Anterior cingulate cortex (tissue), 58 donors: ENCODE measurements at places on chromosomes 4 and X.

DNA sequence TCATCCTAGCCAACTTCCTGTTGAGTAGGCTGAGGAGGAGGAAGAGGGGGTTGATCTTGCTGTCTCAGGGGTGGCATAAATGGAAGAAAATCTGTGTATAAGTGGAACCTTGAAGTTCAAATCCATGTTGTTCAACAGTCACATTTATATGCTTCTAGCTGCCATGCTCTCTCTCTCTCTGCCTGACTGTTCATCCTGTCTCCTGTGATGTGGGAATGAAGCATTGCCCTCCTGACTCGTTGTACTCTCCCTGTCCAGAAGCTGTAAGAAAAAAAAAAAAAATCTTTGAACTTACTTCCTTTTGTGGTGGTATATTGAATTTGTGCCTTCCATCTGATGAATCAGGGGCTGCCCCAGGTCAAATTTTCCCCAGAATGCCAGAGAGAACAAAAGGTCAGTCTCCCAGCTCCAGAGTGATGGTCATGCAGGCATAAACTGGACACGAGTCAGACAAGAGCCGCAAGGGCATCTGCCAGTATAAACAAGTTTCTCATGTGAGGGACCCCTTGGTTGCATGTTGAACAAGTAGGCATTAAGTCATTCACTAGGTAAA, 257.0 kb downstream of the IDS start:
- DNase-seq = no peak

- no peak for DNase-seq
Measured at GRCh38 chr4:72275381-72275780, 243.6 kb downstream of the NPFFR2 start.

DNA sequence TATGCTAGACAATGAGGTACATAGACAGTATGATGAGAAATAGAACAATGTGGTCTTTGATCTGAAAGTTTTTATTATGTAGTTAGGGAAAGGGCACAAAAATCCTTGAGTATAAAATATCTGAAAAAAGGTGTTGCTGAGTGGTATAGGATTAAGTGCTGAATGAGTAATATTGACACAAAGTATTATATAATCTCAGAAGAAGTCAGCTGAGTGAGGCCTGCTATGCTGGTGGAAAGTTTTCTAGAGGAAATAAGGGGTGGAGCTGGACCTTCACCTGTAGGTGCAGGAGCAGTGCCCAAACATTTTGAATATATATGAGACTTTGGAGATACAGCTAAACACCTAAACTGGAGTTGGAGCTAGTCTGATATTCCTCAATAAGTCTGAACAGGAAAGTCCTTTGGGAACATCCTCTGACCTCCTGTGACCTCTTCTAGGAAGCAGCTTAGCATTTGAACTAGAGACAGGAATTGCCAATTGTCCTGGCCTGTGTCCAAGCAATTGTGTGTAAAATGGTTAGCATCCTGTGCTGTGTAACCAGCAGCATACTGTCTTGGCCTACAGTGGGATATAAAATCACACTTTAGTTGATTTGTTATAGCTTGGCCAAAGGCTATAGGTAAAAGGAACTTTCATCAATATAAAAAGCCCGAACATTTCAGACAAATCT, 285.3 kb downstream of the ANKRD50 start:
- no peak for DNase-seq

DNA sequence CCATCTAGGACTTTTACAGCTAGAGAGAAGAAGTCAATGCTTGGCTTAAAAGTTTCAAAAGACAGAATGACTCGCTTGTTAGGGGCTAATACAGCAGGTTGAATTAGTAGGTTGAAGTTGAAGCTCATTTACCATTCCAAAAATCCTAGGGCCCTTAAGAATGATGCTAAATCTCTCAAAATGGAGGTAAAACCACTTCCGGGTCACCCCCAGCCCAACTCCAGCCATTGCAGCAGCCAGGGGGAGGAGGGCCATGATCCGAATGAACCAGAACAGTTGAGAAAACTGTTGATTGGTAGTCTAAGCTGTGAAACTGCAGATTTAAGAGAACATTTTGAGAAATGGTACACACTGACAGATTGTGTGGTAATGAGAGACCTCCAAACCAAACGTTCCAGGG, 245.4 kb downstream of the HNRNPD start:
- no peak for DNase-seq

- DNase-seq = no peak
Measured at GRCh38 chr4:7733801-7734650, 205.6 kb downstream of the AFAP1 start.

GRCh38 chrX:135327299-135327698, 18.0 kb downstream of the ETDC start:
- no peak for DNase-seq
